Neural progenitor cell (in vitro differentiated cells): ENCODE measurements at places on chromosomes 5 and 9. TPM values are rescaled to one million over a fixed set of nuclear protein-coding genes. Genes with fewer than 3 reads are reported as not detected.

IL5 gene
- not detected in 2 replicates for total RNA-seq

- no peak overlapping the region for H3K27ac ChIP-seq
- peak overlapping the region; percentile 47 for H3K4me3 ChIP-seq
- H3K27me3 ChIP-seq, result peaks cover 35% of the 10 kb centered on the region
- DNase-seq, result no peak
These were observed 133.8 kb downstream of the FGF1 start for GRCh38 chr5:142552107-142552506.

FOXD1 gene
- 0.12 TPM in 1 of 2 replicates, not detected in the other for total RNA-seq

- no peak overlapping the region for H3K4me3 ChIP-seq
- no peaks in the 10 kb centered on the region for H3K36me3 ChIP-seq
- H3K27ac ChIP-seq, result no peak overlapping the region
- H3K27me3 ChIP-seq, result no peaks in the 10 kb centered on the region
These were observed 297.6 kb downstream of the NTRK2 start for GRCh38 chr9:84966876-84967830.

GRCh38 chr5:142870532-142871362 is 100.6 kb downstream of the ARHGAP26 start:
- H3K4me1 ChIP-seq, result no peaks in the 10 kb centered on the region
- no peak overlapping the region for H3K27ac ChIP-seq
- no peak overlapping the region for H3K4me3 ChIP-seq
- no peaks in the 10 kb centered on the region for H3K27me3 ChIP-seq

GRCh38 chr5:159316519-159317383 is 13.5 kb downstream of the IL12B start:
- no peaks in the 10 kb centered on the region for H3K4me1 ChIP-seq
- H3K4me3 ChIP-seq, result no peak overlapping the region
- H3K27me3 ChIP-seq, result peaks cover 17% of the 10 kb centered on the region
- no peak overlapping the region for H3K27ac ChIP-seq

DNA sequence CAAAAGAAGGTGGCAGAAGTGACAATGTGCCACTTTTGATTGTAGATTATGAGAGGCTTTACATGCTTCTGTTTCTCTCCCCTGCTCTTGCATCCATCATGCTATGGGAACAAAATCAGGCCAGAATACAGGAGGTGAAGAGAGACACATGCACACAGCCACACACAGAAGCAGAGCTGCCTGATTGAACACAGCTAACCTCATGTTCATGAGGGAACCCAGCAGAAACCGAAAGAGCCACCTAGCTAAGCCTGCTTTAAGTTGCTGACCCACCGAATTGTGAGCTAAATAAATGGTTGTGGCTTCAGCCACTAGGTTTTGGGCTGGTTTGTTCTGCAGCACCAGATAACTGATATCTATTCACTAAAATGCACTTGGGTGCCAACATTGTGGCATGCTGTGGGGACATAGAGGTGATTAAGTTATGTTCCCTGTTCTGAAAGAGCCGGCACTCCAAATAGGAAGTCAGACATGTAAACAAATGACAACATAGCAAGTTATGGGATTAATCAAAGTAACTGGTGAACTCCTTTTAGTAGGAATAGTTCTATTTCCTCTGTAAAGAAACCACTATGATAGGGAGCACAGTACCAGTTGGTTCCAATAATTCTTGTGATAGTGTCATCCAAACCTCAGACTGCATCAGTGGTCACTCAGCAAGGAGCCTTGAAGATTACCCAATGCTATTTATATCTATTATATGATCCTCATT is 93.6 kb upstream of the TNC start:
- no peaks in the 10 kb centered on the region for H3K27me3 ChIP-seq
- no peak for DNase-seq
- H3K36me3 ChIP-seq, result no peaks in the 10 kb centered on the region
- no peak overlapping the region for H3K4me3 ChIP-seq
- no peak overlapping the region for H3K27ac ChIP-seq

GRCh38 chr5:26121338-26121737 is 917.0 kb downstream of the CDH9 start:
- no peaks in the 10 kb centered on the region for H3K4me1 ChIP-seq
- no peak overlapping the region for H3K4me3 ChIP-seq
- H3K27me3 ChIP-seq, result no peaks in the 10 kb centered on the region
- peak; percentile 49 for DNase-seq
- H3K36me3 ChIP-seq, result no peaks in the 10 kb centered on the region

DNA sequence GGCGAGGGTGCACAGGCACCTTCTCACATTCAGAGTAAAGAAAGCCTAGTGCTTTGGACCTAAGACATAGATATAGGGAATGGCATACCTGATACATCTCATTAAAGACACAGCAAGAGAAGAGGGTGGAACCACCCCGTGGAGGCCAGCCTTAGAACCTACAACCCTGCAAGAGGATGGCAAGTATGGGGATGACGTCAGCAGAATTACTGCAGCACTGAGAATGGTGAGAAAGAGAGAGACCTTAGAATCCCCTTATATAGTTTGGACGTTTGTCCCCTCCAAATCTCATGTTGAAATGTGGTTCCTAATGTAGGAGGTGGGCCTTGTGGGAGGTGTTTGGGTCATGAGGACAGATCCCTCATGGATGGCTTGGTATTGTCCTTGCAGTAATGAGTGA is 28.2 kb upstream of the ADCY2 start:
- H3K36me3 ChIP-seq, result no peaks in the 10 kb centered on the region
- H3K27ac ChIP-seq, result no peak overlapping the region

SLC6A19 gene
- total RNA-seq, result not detected in 2 replicates

- no peaks in the 10 kb centered on the region for H3K36me3 ChIP-seq
- peaks cover 6% of the 10 kb centered on the region for H3K4me1 ChIP-seq
These were observed 233.3 kb upstream of the DAP start for GRCh38 chr5:10994091-10994986.

- H3K4me3 ChIP-seq, result no peak overlapping the region
- H3K27ac ChIP-seq, result no peak overlapping the region
- H3K27me3 ChIP-seq, result no peaks in the 10 kb centered on the region
- DNase-seq, result no peak
- no peaks in the 10 kb centered on the region for H3K36me3 ChIP-seq
These were observed 61.3 kb downstream of the ANKH start for GRCh38 chr5:14810282-14810681.

- H3K4me1 ChIP-seq, result no peaks in the 10 kb centered on the region
- DNase-seq, result no peak
- H3K36me3 ChIP-seq, result no peaks in the 10 kb centered on the region
- no peak overlapping the region for H3K4me3 ChIP-seq
- no peak overlapping the region for H3K27ac ChIP-seq
These were observed 173.2 kb upstream of the CDH10 start for GRCh38 chr5:24817966-24818365.

DNA sequence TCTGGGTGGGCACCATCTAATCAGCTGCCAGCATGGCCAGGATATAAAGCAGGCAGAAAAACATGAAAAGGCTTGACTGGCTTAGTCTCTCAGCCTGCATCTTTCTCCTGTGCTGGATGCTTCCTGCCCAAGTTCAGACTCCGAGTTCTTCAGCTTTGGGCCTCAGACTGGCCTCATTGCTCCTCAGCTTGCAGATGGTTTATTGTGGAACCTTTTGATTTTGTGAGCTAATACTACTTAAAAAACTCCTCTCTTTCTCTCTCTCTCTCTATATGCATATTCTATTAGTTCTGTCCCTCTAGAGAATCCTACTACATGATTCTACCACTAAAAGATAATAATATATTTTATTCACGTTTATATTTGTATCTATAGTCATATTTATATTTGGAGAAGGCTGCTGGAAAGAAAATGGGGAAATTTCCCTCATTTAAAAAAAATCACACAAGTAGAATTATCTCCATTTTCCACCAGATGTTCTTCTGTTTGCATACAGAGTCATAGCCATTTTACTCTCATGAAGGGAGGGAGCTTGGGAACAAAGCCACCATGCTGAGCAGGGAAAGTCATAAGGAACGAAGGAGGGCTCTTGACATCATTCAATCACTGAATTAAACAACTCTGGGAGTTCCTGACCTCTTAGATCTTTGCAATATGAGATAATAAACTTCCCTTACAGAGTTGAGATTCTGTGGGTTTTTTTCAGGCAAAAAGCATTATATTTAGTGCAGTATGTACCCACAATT is 1137.4 kb upstream of the CDH18 start:
- no peaks in the 10 kb centered on the region for H3K27me3 ChIP-seq
- H3K36me3 ChIP-seq, result no peaks in the 10 kb centered on the region
- no peak overlapping the region for H3K27ac ChIP-seq
- H3K4me1 ChIP-seq, result peaks cover 3% of the 10 kb centered on the region
- no peak overlapping the region for H3K4me3 ChIP-seq
- peak; percentile 21 for DNase-seq

DNA sequence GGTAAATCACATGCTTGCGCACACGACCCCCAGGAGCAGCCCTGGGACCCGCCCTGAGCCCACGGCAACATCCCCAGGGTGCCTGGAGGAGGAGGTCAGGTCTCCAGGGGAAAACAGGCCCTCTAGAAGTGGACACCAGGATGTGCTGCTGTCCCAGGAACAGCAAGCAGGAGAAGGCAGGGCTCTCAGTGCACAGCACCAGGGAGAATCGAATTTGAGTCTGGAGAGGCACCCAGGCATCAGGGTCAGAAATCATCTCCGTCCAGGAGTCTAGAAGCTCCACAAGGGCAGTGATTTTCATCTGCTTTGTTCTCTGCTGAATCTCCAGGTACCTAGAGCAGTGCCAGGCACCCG is 93.6 kb downstream of the PAX5 start:
- DNase-seq, result no peak
- H3K36me3 ChIP-seq, result no peaks in the 10 kb centered on the region
- H3K27me3 ChIP-seq, result no peaks in the 10 kb centered on the region
- no peak overlapping the region for H3K27ac ChIP-seq
- peaks cover 4% of the 10 kb centered on the region for H3K4me1 ChIP-seq

VLDLR gene
- 16.2 and 16.4 TPM in 2 replicates for total RNA-seq

DNA sequence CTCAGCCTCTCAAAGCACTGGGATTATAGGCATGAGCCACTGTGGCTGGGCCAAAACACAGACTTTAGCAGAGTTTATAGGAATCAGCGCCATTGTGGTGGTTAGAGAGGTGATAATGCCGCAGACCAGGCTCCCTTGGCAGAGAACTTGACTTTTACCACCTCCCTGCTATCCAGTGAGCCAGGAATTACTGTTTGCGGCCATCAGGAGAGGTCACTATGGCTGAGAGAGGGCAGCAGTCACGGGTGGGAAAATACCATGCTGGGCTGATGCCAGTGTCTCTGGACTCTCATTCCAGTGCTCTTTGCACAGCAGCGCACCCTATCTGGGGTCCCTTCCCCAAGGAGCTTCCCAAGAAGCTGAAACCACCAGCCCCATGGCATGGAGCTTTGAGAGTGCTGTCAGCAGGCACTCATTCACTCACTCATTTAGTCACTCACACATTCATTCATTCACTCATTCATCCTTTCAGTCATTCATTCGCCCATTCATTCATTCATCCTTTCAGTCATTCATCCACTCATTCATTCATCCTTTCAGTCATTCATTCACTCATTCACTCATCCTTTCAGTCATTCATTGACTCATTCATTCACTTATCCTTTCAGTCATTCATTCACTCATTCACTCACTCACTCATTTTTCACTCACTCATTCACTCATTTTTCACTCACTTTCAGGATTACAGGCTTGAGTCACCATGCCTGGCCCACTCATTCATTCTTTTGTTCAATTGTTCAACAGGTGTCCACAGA is 27.3 kb upstream of the RNU6ATAC start:
- no peaks in the 10 kb centered on the region for H3K36me3 ChIP-seq
- DNase-seq, result no peak
- H3K4me1 ChIP-seq, result peaks cover 12% of the 10 kb centered on the region
- H3K27ac ChIP-seq, result no peak overlapping the region
- H3K4me3 ChIP-seq, result no peak overlapping the region
- H3K27me3 ChIP-seq, result no peaks in the 10 kb centered on the region

DNA sequence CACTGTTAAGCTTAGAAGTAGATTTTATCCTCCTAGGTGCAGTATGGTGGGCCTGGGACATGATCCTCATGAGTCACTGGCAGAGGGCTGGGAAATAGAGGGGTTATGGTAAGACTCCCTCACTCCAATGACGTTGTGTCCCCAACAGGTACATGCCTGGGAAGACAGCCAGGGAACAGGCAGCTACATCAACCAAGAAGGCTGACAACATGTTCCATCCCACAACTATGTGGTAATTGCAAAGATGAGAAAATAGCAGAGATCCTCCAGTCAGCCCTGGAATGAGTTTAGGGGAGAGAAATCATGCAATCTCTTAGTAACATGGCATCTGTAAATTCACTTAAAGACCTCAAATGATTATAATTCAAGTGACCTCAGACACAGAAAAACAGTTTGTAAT is 114.4 kb upstream of the LIFR start:
- no peak for DNase-seq
- H3K27me3 ChIP-seq, result no peaks in the 10 kb centered on the region
- H3K27ac ChIP-seq, result no peak overlapping the region
- H3K4me3 ChIP-seq, result no peak overlapping the region
- no peaks in the 10 kb centered on the region for H3K4me1 ChIP-seq

DNA sequence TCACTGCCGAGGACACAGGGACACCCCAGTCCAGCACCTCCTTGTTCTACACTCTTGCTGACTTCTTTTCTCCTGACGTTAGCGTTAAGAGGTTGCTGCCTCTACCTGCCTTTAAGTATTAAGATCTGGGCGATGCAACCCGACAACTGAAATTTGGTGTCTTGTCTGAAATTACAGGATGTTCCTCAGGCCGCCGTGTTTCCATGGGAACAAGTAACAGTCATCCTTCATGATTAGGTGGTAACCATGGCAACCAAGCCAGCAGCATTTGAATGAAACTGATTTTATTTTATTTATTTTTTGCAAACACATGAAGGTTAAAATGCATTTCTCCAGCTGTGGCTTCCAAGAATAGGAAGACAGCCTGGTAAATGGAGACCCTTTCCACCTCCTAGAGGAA is 20.8 kb downstream of the DAB2IP start:
- H3K4me1 ChIP-seq, result no peaks in the 10 kb centered on the region
- DNase-seq, result no peak
- no peak overlapping the region for H3K27ac ChIP-seq
- H3K4me3 ChIP-seq, result no peak overlapping the region

DNA sequence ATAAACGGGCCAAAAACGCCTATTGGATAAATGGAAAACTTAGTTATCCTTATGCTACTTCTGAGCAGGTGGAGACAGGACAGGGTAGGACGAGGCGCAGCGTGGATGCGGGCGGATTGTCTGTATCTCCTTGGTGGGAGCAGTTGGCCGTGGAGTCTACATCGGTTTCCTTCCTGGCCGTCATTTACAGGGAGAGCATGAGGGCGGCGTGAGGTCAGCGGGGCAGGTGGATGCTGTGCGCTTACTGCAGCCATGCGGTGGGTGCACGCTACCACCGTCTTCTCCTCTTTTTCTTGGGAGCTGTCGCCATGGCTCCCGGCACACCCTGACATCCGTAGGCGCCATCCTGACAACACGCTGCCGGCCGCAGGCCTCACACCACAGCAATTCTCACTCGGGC is 121.3 kb downstream of the ADAMTS2 start:
- H3K36me3 ChIP-seq, result no peaks in the 10 kb centered on the region
- peaks cover 13% of the 10 kb centered on the region for H3K4me1 ChIP-seq
- no peak overlapping the region for H3K27ac ChIP-seq
- H3K4me3 ChIP-seq, result no peak overlapping the region

- DNase-seq, result peak; percentile 58
- no peak overlapping the region for H3K4me3 ChIP-seq
- H3K27ac ChIP-seq, result no peak overlapping the region
- H3K4me1 ChIP-seq, result no peaks in the 10 kb centered on the region
These were observed 77.3 kb downstream of the UBE2QL1 start for GRCh38 chr5:6525910-6526309.

SLC6A3 gene
- 0.19 and 0.32 TPM in 2 replicates for total RNA-seq
